ENCODE measurements at places on chromosomes 6 and 20.

DNA sequence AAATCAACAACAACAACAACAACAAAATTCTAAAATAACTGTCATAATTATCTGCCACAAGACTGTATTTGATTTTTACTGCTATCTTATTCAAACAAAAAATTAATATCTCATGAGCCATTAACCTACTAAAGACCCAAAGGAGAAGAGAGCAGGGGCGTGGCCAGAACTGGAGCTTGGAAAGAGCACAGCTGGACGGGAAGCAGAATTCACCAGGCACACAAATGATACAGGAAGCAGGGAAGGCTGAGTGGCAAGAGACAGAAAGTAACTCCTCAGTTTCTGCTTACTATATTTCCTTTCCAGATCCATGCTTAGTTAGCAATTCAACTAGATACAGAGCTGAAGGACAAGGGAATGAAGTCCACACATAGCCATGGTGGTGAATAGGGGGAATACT, 54.4 kb downstream of the FKBP5 start:
- no peak overlapping the region for H3K4me3 ChIP-seq
- no peaks in the 10 kb centered on the region for H3K27me3 ChIP-seq
- no peaks in the 10 kb centered on the region for H3K36me3 ChIP-seq

- no peaks in the 10 kb centered on the region for H3K27me3 ChIP-seq
- DNase-seq: no peak
- no peak overlapping the region for H3K4me3 ChIP-seq
- no peak overlapping the region for H3K27ac ChIP-seq
Measured at GRCh38 chr6:5786969-5787720, 219.6 kb downstream of the NRN1 start.

GRCh38 chr6:159594750-159595117, 98.3 kb downstream of the SOD2 start:
- H3K27me3 ChIP-seq: no peaks in the 10 kb centered on the region
- no peak overlapping the region for H3K27ac ChIP-seq
- H3K4me1 ChIP-seq: no peaks in the 10 kb centered on the region
- no peak for DNase-seq
- H3K4me3 ChIP-seq: no peak overlapping the region
- no peaks in the 10 kb centered on the region for H3K36me3 ChIP-seq

- H3K4me1 ChIP-seq: no peaks in the 10 kb centered on the region
- DNase-seq: no peak
- H3K27me3 ChIP-seq: no peaks in the 10 kb centered on the region
Measured at GRCh38 chr6:85065831-85066230, 301.4 kb upstream of the TBX18 start.

- no peaks in the 10 kb centered on the region for H3K4me1 ChIP-seq
- no peaks in the 10 kb centered on the region for H3K27me3 ChIP-seq
- DNase-seq: no peak
- no peaks in the 10 kb centered on the region for H3K36me3 ChIP-seq
- H3K4me3 ChIP-seq: no peak overlapping the region
Measured at GRCh38 chr20:14820771-14821170, 483.4 kb upstream of the FLRT3 start.

- no peak for DNase-seq
- H3K27ac ChIP-seq: no peak overlapping the region
- H3K27me3 ChIP-seq: no peaks in the 10 kb centered on the region
- no peaks in the 10 kb centered on the region for H3K36me3 ChIP-seq
- no peaks in the 10 kb centered on the region for H3K4me1 ChIP-seq
- H3K4me3 ChIP-seq: no peak overlapping the region
Measured at GRCh38 chr6:64589961-64590360, 954.4 kb downstream of the PHF3 start.

DNA sequence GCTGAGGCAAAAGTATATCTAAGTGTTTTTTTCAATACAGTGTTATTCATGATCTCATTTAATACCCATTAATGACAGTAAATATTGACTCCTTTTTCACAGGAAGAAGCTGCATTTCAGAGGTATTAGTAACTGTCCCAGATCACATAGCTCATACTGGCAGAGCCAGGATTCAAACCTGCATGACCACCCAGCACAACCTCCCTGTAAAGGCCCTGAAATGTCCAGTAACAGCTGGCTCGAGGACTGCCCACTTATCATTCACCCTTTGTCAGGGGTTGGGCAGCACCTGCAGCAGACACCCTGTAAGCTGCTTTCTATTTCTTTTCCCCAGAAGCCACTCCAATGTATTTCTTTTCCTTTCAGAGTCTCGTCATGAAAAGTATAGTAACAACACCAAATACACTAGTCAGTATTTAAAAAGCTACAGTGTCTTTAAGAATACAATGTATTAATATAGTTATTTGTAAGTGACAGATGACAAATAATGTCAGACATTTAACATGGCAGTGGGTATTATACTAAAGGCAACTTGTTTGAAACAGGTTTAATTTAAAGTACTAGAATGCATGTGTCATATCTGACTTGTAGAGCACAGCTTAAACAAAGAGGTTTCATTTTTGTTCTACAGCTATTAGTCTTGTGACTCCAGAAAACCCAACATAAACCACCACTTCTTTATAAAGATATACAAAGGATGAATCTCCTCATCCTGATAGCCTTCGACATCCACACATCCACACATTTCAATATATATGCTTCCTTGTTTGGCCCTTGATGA, 841.6 kb upstream of the GJE1 start:
- H3K4me1 ChIP-seq: no peaks in the 10 kb centered on the region
- H3K36me3 ChIP-seq: no peaks in the 10 kb centered on the region
- H3K27me3 ChIP-seq: no peaks in the 10 kb centered on the region

GRCh38 chr20:57985278-57985677, 243.2 kb downstream of the ANKRD60 start:
- no peaks in the 10 kb centered on the region for H3K27me3 ChIP-seq
- H3K4me3 ChIP-seq: no peak overlapping the region
- no peaks in the 10 kb centered on the region for H3K36me3 ChIP-seq
- peaks cover 2% of the 10 kb centered on the region for H3K4me1 ChIP-seq

- H3K27ac ChIP-seq: no peak overlapping the region
- peak; percentile 94 for DNase-seq
- no peaks in the 10 kb centered on the region for H3K4me1 ChIP-seq
- no peaks in the 10 kb centered on the region for H3K36me3 ChIP-seq
Measured at GRCh38 chr6:113433335-113433991, 423.7 kb upstream of the MARCKS start.
